Activated CD4-positive, alpha-beta T cell treated with anti-CD3 and anti-CD28 coated beads, Interleukin-2, Interleukin-6, amounts not matched to agents 100 ng/mL and 50 ng/mL, durations not matched to agents 16 hours and 8 hours (primary cell): ENCODE measurements at places on chromosomes 3 and 15.

DNA sequence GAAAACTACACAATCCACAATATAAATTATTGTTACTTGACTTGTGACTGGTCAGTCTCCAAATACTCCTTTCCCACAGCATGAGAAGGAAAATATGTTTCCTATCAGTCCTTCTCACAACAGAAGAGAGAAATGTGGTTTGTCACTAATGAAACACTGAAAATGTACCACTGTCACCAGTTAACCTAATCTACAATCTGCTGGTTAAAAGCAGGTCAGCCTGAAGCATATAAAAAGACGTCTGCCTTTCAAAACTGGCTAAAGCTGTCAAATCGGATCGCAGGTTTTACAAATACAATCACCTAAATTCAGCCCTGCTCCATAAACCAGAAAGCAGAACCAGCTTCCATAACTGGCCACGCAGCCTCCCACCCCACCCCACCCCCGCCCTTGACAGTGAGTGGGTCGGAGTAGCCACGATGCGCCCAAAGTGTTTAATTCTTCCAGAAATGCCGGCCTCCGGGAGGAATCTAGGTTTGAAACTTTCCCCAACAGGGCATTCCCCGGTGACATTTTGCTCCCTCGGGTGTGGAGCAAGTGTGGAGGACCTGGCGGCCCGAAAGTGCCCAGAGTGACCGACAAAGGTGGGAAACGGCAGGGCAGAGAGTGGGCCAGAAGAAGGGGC lies 682 bp downstream of the ETFA start:
- DNase-seq, result peak; percentile 20

DNA sequence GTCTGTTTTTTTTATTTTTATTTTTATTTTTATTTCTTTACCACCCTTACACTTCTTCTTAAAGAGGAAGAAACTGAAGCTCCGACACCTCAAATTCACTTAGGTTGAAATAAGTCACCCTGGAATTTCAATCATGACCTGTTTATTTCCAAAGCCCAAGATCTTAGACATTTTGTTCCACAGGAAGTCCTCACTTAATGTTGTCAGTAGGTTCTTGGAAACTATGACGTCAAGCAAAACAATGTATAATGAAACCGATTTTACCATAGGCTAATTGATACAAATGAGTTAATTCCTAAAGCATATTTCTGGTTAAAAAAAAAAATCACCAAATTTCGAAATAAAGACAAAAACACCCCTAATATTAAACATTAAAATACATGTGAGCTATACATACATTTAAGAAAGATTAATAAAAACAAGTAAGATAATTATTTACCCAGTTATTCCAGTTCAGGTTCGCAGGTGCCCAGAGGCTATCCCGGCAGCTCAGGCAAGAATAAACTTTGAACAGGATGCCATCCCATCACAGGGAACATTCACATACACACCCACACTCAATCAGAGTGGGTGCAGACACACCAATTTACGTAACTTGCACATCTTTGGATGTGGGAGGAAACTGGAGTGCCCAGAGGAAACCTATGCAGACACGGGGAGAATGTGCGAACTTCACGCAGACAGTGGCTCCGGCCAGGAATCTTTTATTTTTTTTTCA lies 391.0 kb downstream of the RAP2B start:
- DNase-seq, result peak; percentile 21

- no peak for DNase-seq
Measured at GRCh38 chr3:42189736-42190135, 76.2 kb downstream of the CCK start.

- DNase-seq, result no peak
Measured at GRCh38 chr15:89172921-89173320, 48.5 kb downstream of the RLBP1 start.

DNA sequence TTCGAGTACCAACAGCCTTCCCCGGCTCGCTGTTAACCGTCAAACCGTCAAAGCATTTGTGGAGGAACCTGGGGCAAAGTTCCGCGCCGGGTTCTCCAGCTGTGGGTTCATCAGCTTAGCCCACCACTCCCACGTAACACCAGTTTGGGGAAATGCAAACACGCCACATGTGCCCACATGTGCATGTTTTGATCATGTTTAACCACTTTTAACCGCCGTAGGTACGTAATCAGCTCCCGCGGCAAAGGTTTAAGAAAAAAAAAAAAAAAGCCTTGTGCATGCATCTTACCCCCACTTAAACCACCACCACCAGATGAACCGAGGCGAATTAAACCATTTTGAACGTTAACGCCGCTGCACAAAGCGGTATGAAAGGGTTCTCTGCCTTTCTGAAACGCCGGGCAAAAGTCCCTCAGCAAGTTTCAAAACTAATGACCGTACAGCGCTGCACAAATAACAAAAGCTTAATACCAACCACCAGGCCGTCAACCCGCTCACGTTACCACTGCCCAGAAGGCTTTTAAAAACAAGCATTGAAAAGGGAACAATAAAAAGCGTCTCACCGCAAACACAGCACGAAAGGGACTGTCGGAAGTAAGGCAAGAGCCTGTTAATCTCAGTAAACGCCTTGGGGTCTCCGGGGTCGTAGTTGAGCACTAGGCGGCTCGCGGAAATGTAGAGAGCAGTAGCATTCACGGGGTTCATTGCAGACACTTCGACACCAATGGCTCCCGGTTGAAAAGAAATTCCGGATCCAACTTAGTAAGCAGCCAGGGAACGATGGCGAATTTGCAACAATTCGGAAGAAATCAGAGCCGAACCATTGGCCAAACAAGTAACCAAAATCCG lies 1.5 kb downstream of the MSL2 start:
- DNase-seq, result peak; percentile 77

DNA sequence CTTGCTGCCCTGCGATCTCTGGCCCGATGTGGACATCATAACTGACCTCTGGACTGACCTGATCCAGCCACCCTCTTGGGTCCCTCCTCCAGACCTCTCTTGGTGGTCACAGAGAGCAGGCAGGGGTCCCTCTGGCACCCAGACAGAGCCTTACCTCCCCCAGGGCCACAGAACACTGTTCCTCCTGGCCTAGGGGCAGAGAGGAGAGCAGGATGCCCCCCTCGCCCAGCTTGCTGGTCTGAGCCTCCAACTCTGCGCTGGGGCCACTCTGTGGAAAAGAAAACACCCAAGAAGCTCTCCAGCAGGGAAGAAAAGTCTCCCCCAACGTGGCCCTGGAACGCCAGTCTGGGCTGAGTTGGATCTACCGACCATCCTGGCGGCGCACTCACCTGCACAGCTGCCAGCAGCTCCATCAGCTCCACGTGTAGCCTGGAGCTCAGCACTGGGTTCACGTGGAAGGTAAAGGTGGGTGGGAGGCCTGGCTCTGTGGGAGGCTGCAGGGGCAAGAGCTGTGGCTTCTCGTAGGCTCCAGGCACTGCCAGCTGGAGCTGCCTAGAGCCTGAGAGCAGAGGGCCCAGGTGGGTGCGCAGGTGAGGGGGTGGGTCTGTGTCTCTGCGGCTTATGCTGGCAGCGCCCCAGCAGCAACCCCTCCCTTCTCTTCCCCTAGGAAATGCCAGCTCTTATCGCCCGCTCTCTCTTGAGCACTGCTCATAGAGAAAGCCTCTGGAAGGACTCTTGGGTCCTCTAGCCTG lies 6.0 kb downstream of the PLA2G4F start:
- no peak for DNase-seq

- no peak for DNase-seq
Measured at GRCh38 chr3:50786631-50787030, 111.9 kb downstream of the DOCK3 start.

- DNase-seq, result peak; percentile 39
Measured at GRCh38 chr15:65869954-65870871, 922 bp downstream of the RAB11A start.

GRCh38 chr3:135453326-135453725 lies 512.2 kb upstream of the PPP2R3A start:
- no peak for DNase-seq

- DNase-seq, result no peak
Measured at GRCh38 chr15:35583863-35584528, 38.0 kb upstream of the DPH6 start.

- DNase-seq, result no peak
Measured at GRCh38 chr15:50148362-50148963, 29.4 kb upstream of the ATP8B4 start.

DNA sequence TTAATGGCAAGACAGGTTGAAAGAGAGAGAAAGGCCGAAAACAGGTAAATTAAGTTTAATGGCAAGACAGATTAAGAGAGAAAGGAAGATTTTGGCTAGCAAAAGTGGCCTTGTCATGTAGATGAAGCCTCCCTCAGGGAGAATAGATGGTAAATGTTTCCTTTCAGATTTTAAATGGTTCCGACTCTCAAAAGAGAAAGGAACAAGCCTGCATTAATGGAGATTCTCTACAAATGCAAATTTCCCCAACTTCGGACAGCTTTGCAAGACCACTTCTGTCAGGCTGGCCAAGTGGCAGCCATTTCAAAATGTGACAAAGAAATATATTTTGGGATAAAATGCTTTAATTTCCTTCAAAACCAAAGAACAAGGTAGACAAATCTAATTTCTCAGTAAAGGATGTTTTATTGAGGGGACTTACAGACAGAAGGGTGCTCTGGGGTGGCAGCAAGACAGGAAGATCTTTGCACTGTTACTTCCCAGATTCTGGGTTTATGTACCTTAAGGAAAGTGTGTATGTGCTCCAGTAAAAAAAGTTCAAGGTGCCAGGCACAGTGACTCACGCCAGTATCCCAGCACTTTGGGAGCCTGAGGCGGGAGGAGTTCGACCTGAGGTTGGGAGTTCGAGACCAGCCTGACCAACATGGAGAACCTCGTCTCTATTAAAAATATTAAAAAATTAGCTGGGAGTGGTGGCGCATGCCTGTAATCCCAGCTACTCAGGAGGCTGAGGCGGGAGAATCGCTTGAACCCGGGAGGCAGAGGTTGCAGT lies 626.3 kb upstream of the NAALADL2 start:
- no peak for DNase-seq

GRCh38 chr15:70799667-70800450 lies 36.5 kb upstream of the UACA start:
- no peak for DNase-seq

- no peak for DNase-seq
Measured at GRCh38 chr3:60641354-60641753, 609.9 kb downstream of the FHIT start.

DNA sequence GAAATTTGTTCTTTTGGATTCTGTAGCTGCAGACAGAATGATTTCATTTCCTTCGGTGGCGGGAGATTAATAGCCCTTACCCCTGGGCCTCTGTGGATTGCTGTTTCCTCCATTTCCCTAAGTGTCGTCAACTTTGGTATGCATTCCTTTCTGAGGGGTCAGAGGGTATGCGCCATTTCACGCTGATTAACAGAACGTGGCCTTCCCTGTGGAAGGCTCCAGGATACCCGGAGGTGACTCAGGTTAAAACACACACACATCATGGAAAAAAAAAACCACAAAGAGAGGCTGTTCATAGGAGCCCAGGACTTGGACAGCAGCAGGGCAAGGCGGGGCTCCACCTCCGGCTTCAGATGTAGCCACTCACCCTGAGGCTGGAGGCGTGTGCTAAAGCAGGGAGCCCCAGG lies 51.9 kb downstream of the EPHB1 start:
- DNase-seq, result no peak

- no peak for DNase-seq
Measured at GRCh38 chr15:96462768-96463750, 132.6 kb downstream of the NR2F2 start.

DNA sequence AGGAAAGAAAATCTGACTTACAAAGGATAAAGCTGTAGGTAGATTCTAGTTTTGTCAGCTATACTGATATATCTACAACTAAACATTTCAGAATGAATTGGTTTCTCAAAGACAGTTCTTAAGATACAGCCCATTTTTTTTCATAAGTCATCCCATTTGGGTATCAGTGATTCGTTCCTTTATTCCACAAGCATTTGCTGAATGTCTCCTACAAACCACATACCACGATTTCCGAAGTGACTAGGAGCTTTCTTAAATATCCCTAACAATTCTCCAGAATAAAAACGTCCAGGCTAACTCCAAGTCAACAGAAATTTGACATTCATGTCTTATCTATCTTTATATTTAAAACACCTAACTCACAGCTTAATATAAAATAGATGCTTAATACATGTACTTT lies 59.8 kb downstream of the TP53BP1 start:
- no peak for DNase-seq

DNA sequence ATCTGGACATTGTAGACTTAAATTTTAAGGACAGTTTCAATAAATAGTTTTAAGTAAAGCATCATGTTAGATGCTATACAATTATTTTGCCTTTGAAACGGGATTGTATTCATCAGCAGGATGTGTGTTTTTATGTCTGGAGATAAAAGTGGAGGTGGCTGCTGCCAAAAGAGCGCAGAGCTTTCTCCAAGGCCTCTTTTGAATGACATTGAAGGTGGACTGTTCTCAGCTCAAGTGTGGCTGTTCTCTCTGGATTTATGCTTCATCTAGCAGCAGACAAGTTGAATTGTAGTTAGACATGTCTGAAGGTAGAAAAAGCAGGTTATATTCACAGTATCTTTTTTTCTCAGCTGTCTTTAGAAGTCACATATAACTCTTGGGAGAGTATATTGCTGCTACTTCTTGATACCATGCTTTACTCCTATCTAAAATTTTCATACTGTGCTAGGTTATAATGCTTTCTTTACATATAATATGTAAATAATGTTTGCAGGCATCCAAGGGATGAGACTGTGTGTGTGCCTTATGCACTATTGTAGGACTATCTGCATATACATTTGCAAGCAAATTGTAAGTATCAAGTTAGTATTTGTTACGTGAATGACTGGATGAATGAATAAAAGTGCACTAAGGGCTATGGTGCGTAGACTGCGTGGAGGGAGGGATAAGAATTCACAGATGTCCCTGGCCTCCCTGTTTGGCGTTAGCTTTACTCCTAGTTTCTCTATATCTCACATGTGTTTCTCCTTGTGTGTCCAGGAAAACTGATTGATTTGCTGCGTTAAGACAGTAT lies 340.1 kb downstream of the NAALADL2 start:
- no peak for DNase-seq

GRCh38 chr3:54940971-54941370 lies 13.1 kb upstream of the LRTM1 start:
- no peak for DNase-seq

GRCh38 chr15:90207252-90207651 lies 6.1 kb downstream of the SEMA4B start:
- DNase-seq, result no peak

GRCh38 chr15:81296673-81297072 lies 27.3 kb downstream of the STARD5 start:
- DNase-seq, result peak; percentile 94

DNA sequence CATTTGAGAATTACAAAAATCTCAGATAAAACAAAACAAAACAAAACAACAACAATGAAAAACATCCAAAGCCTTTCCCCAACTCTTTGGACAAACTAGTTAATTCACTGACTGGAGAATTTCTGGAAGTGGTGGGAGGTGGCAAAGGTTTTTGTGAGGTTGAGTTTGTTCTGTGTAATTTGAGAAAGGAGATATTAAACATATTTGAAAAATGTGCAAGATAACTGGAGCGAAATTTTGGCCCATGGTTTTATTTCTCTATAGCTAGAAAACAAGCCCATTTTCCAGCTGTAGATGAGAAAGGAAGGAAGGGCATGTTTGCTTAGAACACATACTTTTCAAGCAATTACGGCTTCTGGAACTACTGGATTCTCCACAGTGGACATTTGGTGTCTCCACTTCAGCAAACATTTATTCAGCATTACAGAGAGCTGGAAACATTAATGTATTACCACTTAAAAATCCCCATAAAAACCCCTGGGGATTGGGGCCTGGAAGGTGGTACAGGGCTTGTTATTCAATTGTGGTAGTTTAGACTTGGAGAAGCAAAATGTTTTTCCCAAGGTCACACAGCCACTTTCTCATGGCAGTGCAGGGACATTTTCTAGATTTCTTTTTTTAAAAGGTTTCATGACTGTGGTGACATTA lies 135.8 kb downstream of the THSD4 start:
- no peak for DNase-seq
